Left lobe of liver (tissue), 2 donors: ENCODE measurements at places on chromosomes 4 and X. TPM values are rescaled to one million over a fixed set of nuclear protein-coding genes. Genes with fewer than 3 reads are reported as not detected.

The PGAM4 gene
- total RNA-seq, result not detected

The BEX5 gene
- total RNA-seq, result not detected

The ETDB gene
- not detected for total RNA-seq

The MPC1L gene
- total RNA-seq, result not detected

The MAOA gene
- 158 TPM for total RNA-seq

The PRDM5 gene
- total RNA-seq, result 0.23 TPM

The MAGED4 gene
- not detected for total RNA-seq

The ARHGAP24 gene
- 6.8 TPM for total RNA-seq

The BGN gene
- total RNA-seq, result 88.4 TPM

The SNCA gene
- 0.20 TPM for total RNA-seq

The EDNRA gene
- total RNA-seq, result 2.0 TPM

The COX18 gene
- 19.9 TPM for total RNA-seq

The LRIT3 gene
- 0.08 TPM for total RNA-seq

The GPM6B gene
- total RNA-seq, result 0.48 TPM

The ARFIP1 gene
- total RNA-seq, result 9.0 TPM

The RAB9B gene
- not detected for total RNA-seq

The STAP1 gene
- not detected for total RNA-seq

The HPSE gene
- total RNA-seq, result 0.75 TPM

The DUSP9 gene
- total RNA-seq, result 0.60 TPM

The DOCK11 gene
- 2.1 TPM for total RNA-seq

The POU3F4 gene
- not detected for total RNA-seq

The CYTL1 gene
- total RNA-seq, result not detected

The TEC gene
- 3.2 TPM for total RNA-seq

The TRIML2 gene
- total RNA-seq, result not detected

The GPC4 gene
- total RNA-seq, result 1.7 TPM

The ATP10D gene
- total RNA-seq, result 9.3 TPM

The PAGE4 gene
- total RNA-seq, result not detected

The RASGEF1B gene
- total RNA-seq, result 23.6 TPM

The C4orf50 gene
- total RNA-seq, result not detected

The TBC1D19 gene
- 0.96 TPM for total RNA-seq

The LDOC1 gene
- total RNA-seq, result 2.0 TPM

The IL13RA2 gene
- 0.88 TPM for total RNA-seq

The PLAC8 gene
- 6.8 TPM for total RNA-seq

The PWWP3B gene
- 1.2 TPM for total RNA-seq

The FAM184B gene
- not detected for total RNA-seq

The APLN gene
- 1.2 TPM for total RNA-seq

The HS6ST2 gene
- total RNA-seq, result not detected

The DCAF12L2 gene
- total RNA-seq, result not detected

The SYP gene
- 0.10 TPM for total RNA-seq

The METTL14 gene
- 23.1 TPM for total RNA-seq

The CLTRN gene
- total RNA-seq, result 9.6 TPM

The NUDT9 gene
- total RNA-seq, result 21.4 TPM
